ENCODE measurements at places on chromosomes 1 and 21. TPM values are rescaled to one million over a fixed set of nuclear protein-coding genes. Genes with fewer than 3 reads are reported as not detected.

The DYRK3 gene
- not detected for total RNA-seq

- no peaks in the 10 kb centered on the region for H3K27me3 ChIP-seq
- no peak overlapping the region for H3K4me3 ChIP-seq
These were observed 690.6 kb upstream of the ZP4 start for GRCh38 chr1:238581332-238581731.

GRCh38 chr1:240712014-240712731, 100.2 kb upstream of the GREM2 start:
- no peaks in the 10 kb centered on the region for H3K36me3 ChIP-seq
- no peak overlapping the region for H3K27ac ChIP-seq
- no peak for DNase-seq
- no peaks in the 10 kb centered on the region for H3K4me1 ChIP-seq

GRCh38 chr1:57210881-57211280, 213.0 kb downstream of the DAB1 start:
- DNase-seq: no peak
- H3K4me3 ChIP-seq: no peak overlapping the region
- no peaks in the 10 kb centered on the region for H3K27me3 ChIP-seq
- no peak overlapping the region for H3K27ac ChIP-seq
- H3K36me3 ChIP-seq: no peaks in the 10 kb centered on the region

The BNIPL gene
- total RNA-seq: not detected

The HCRTR1 gene
- not detected for total RNA-seq
